ENCODE measurements at places on chromosomes 16 and 17. TPM values are rescaled to one million over a fixed set of nuclear protein-coding genes. Genes with fewer than 3 reads are reported as not detected.

Gene KRT36
- total RNA-seq, result not detected

DNA sequence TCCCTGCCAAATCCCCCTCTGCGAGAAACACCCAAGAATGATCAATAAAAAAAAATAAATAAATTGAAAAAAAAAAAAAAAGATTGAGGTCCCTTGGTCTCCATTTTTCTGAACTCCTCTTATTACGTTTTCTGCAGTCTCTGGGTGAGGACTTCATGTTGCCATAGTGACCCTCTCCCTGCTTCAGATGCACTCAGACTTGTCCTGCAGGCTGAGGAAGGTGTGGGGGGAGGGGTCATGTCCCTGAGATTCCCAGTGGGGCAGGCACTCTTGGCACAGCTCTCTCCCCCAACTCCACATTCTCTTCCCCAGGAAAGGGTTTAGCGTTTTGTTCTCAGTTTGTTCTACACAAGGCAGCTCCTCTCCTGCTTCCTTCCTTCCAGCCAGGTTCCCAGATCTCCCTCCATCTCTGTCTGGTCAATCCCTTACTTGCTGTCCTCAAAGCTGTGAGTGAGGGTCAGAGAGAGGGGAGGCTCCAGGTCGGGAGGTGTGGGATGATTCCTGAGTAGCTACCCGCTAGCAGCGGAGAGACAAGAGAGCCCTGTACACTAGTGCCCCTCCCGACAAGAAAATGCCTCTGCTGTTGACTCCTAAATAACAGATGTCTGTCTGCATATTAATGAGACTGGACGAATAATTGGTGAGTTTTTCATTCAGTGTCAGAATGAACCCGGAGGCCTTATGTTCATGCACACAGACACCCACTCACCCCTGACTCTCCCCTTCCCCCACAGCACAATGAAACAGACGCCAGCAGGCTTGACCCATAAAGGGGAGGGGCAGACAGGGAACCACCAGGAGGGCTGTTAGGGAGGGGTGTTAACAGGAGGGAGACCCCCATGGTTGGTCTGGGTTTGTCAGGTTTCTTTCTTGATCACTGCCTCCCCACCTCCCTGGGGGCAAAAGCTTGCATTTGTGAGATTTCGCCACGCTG, 9.2 kb downstream of the RND2 start:
- H3K27me3 ChIP-seq, result no peaks in the 10 kb centered on the region
- H3K27ac ChIP-seq, result no peak overlapping the region
- H3K4me3 ChIP-seq, result no peak overlapping the region
- no peaks in the 10 kb centered on the region for H3K4me1 ChIP-seq
- H3K36me3 ChIP-seq, result no peaks in the 10 kb centered on the region

GRCh38 chr16:60481591-60481990, 1554.6 kb downstream of the CDH8 start:
- no peaks in the 10 kb centered on the region for H3K27me3 ChIP-seq
- H3K4me1 ChIP-seq, result no peaks in the 10 kb centered on the region
- DNase-seq, result no peak

DNA sequence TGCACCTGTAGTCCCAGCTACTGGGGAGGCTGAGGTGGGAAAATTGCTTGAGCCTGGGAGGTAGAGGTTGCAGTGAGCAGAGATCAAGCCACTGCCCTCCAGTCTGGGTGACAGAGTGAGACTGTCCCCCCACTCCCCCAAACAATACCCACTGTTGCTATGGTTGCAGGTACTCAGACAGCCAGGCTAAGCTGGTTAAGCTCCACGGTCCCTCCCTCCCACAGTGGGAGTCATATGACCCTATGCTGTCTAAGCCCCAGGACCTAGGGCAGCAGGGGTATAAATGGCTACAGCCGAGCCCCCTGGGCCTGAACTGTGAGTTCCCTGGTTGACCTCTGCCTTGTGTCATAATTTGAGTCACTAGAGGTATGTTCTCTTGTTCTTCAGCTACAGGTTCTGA, 15.9 kb upstream of the RPRML start:
- H3K4me1 ChIP-seq, result no peaks in the 10 kb centered on the region
- H3K36me3 ChIP-seq, result no peaks in the 10 kb centered on the region
- H3K4me3 ChIP-seq, result no peak overlapping the region

DNA sequence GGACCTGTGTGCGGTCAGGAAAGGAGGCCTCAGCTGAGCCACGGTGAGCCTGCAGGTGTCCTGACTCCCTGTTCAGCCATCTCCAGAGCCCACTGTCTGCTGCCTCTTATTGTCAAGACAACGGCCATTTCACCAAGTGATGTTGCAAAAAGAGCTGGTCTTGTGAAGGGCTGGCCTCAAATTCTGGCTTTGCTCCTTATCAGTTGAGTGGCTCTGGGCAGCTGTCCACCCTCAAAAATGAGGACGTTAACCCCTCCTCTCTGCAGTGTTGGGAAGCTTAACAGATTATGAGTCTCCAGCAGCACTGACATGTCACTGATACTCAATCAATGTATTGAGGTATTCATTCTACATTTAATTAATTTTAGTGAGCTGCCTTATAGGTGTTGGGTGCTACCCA, 171.1 kb upstream of the TOX3 start:
- no peaks in the 10 kb centered on the region for H3K27me3 ChIP-seq
- no peak overlapping the region for H3K27ac ChIP-seq
- H3K36me3 ChIP-seq, result no peaks in the 10 kb centered on the region
- H3K4me3 ChIP-seq, result no peak overlapping the region
- no peak for DNase-seq

Gene ALDH3A1
- not detected for total RNA-seq

DNA sequence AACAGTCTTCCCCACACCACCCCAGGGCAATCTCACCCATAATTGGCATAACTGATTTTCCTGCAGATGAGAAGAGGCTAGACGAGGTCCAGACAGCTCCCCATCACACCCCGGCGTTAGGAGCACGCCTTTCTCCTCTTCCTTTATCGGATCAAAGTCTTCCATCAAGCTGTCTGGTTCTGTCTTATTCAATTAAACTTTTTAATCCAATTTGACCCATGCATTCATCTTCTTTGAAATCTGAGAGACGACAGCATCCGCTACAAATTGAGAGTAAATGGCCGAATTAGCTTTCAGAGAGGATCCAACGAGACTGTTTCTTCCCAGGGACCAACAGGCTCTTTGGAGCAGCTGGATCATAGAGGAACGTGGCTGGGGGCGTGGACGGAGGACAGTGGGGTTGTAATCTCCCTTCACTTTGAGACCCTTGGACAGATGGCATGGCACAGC, 44.4 kb upstream of the GPRC5B start:
- DNase-seq, result no peak
- H3K4me1 ChIP-seq, result no peaks in the 10 kb centered on the region
- no peaks in the 10 kb centered on the region for H3K36me3 ChIP-seq
- no peaks in the 10 kb centered on the region for H3K27me3 ChIP-seq

DNA sequence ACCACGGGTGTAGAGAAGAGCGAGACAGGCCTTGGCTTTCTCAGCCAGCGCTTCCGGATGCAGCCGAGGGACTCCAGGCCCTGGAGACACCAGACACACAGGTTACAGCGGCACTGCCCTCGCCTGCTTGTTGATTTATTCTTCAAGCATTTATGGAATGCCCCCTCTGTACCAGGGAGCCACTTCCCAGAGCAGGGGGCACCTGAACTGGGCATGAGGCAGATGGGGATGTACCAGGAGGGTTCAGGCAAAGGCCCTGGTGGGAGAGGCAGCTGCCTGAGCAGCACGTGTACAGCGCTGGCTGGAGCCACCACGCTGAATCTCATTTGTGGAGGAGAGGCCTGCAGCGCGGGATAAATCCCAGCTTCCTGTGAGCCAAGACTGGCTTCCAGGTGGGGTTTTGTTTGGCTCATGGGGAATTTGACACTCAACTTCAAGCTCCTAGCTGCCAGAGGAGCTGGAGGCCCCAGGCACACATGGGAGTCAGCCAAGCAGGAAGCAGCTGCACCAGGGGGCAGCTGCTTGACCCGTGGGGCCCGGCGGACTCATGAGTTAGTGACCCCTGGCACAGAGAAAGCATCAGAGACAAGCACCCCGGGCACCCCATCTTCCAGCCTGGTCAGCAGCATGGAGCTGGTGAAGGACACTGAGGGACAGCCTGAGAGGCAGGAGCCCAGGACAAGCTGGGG, 59.7 kb downstream of the IL21R start:
- H3K36me3 ChIP-seq, result peaks cover 12% of the 10 kb centered on the region
- H3K27ac ChIP-seq, result no peak overlapping the region
- H3K4me1 ChIP-seq, result peaks cover 74% of the 10 kb centered on the region

GRCh38 chr17:47218896-47219430, 9.8 kb downstream of the MYL4 start:
- H3K36me3 ChIP-seq, result no peaks in the 10 kb centered on the region
- H3K4me3 ChIP-seq, result no peak overlapping the region
- H3K4me1 ChIP-seq, result peaks cover 49% of the 10 kb centered on the region
- no peak for DNase-seq
- no peaks in the 10 kb centered on the region for H3K27me3 ChIP-seq
- peak overlapping the region; percentile 28 for H3K27ac ChIP-seq

Gene KRT26
- total RNA-seq, result not detected

Gene HEATR3
- 25.5 TPM for total RNA-seq

DNA sequence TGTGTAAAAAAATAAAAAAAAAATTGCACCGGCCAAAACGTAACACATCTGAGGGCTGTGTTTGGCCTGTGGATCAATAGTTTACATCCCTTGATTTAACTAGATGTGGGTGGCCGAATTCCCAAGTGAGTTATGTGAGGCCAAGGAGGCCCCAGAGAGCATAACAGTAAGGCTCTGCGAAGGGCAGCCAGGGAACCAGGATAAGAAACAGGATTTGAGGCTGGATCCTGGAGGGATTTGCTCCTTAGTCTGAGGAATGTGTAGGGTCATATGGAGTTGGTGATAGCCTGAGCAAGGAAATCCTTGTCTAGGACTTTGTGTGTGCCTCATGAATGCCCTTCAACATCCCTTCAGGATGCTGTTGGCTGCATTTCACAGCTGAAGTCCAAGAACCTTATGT, 2.0 kb downstream of the PHKG2 start:
- no peak for DNase-seq
- peaks cover 13% of the 10 kb centered on the region for H3K36me3 ChIP-seq
- H3K4me1 ChIP-seq, result peaks cover 14% of the 10 kb centered on the region
- no peak overlapping the region for H3K27ac ChIP-seq
- no peak overlapping the region for H3K4me3 ChIP-seq

- H3K4me1 ChIP-seq, result peaks cover 21% of the 10 kb centered on the region
- no peak overlapping the region for H3K4me3 ChIP-seq
- no peak for DNase-seq
- peaks cover 9% of the 10 kb centered on the region for H3K36me3 ChIP-seq
These were observed 2.4 kb downstream of the CDT1 start for GRCh38 chr16:88805887-88806393.

Gene TEKT5
- total RNA-seq, result not detected

Gene SLC6A2
- total RNA-seq, result not detected

- no peak overlapping the region for H3K4me3 ChIP-seq
- H3K4me1 ChIP-seq, result no peaks in the 10 kb centered on the region
- no peaks in the 10 kb centered on the region for H3K36me3 ChIP-seq
- H3K27me3 ChIP-seq, result no peaks in the 10 kb centered on the region
- DNase-seq, result no peak
- H3K27ac ChIP-seq, result no peak overlapping the region
These were observed 14.3 kb downstream of the SNX29 start for GRCh38 chr16:11990702-11991390.

DNA sequence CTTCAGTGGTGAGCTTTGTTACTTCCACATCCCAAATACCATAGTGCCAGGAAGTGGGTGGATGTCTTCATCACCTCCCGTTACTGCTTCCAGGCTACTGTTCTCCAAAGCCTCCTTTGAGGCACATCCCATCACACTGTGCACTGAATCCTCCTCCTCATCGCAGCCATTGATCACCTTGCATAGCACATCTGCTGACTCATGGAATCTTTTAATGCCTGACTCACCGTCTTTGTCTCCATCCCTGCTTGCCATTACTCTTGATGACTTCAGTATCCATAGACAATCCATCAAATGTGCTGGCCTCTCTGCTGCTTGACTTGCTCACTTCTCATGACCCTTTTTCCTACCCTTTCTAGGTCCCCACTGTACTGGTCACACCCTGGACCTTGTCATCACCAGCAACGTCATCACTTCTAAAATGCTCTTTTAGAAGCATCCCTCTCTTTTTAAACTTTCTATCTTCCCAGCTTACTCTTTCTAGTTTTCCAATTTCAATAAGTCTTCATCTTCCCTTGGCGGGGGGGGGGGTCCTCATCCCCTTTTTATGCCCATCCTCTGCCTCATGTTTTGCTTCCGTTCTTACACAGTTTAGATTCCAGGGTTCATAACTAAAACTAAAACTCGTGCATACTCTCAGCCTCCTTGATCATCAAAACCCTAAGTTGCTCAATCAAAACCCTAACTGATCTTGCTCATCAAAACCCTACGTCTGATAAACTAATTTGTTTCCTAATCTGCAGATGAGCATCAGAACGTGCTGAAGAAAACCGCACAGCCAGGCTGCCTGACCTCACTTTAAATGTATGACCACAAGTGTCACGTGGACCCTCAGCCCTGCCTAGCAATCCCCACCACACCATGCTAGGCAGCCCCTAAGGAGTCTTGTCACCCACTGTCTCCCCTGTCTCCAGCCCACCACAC, 289.7 kb upstream of the ZFHX3 start:
- no peak overlapping the region for H3K4me3 ChIP-seq
- H3K27me3 ChIP-seq, result no peaks in the 10 kb centered on the region
- H3K4me1 ChIP-seq, result no peaks in the 10 kb centered on the region
- H3K36me3 ChIP-seq, result no peaks in the 10 kb centered on the region

Gene MYH13
- total RNA-seq, result not detected

- no peak for DNase-seq
- no peak overlapping the region for H3K4me3 ChIP-seq
- H3K36me3 ChIP-seq, result peaks cover 4% of the 10 kb centered on the region
- peaks cover 27% of the 10 kb centered on the region for H3K4me1 ChIP-seq
These were observed 20.5 kb downstream of the CDIP1 start for GRCh38 chr16:4517812-4518680.

GRCh38 chr17:45785480-45786193, 1.5 kb downstream of the CRHR1 start:
- no peak overlapping the region for H3K27ac ChIP-seq
- H3K27me3 ChIP-seq, result peaks cover 33% of the 10 kb centered on the region
- H3K4me3 ChIP-seq, result no peak overlapping the region
- H3K36me3 ChIP-seq, result no peaks in the 10 kb centered on the region
- no peak for DNase-seq
- no peaks in the 10 kb centered on the region for H3K4me1 ChIP-seq

DNA sequence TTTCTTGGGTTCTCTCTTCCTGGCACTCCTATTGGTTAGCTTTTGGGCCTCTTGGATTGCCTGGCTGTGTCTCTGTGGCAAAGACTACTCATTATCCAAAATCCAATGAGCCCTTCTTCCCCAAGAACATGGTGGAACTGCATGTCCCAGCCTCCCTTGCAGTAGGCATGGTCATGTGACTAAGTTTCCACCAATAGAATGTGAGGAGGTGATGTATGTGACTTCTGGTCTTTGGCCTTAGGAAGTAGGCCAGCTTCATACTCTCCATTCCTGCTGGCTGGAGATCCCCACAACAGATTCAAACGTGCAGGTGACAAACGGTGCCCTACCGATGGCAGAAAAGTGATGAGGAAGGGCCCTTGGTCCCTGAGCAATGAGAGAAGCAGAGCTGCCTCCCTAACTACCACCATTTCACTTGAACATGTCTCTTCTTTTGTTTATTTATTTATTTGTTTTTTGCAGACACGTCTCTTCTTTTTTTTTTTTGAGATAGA, 17.3 kb upstream of the SPN start:
- H3K27me3 ChIP-seq, result no peaks in the 10 kb centered on the region
- H3K4me1 ChIP-seq, result peaks cover 19% of the 10 kb centered on the region
- no peaks in the 10 kb centered on the region for H3K36me3 ChIP-seq
- H3K4me3 ChIP-seq, result no peak overlapping the region
- DNase-seq, result no peak

GRCh38 chr16:62068747-62069146, 32.5 kb upstream of the CDH8 start:
- H3K27me3 ChIP-seq, result no peaks in the 10 kb centered on the region
- no peak overlapping the region for H3K4me3 ChIP-seq
- no peaks in the 10 kb centered on the region for H3K4me1 ChIP-seq
- H3K36me3 ChIP-seq, result no peaks in the 10 kb centered on the region

- H3K27me3 ChIP-seq, result no peaks in the 10 kb centered on the region
- no peaks in the 10 kb centered on the region for H3K4me1 ChIP-seq
- no peak for DNase-seq
- H3K27ac ChIP-seq, result no peak overlapping the region
These were observed 401.4 kb upstream of the C16orf82 start for GRCh38 chr16:26665166-26665939.
